Mesothelial cell of epicardium (in vitro differentiated cells): ENCODE measurements at places on chromosomes 2 and 18.
A peak's percentile ranks its signal among the peaks of the same experiment; 100 is the strongest.

DNA sequence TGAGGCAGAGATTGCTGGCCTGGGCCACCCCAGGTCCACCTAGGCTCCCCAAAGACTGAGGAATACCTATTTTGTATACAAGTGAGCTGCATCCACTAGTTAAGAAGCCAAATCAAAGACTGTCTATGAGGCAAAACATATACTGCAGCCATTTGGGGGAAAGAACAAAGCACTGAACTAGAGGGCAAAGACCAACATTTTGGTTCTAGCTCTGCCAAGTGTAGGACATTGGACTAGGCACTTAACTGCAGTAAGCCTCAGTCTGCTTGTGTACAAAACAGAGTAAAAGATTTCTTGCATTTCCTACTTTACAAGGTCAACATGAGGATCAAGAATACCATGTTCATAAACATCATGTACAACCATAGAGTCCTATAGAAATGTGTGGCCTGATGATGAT is 94.8 kb upstream of the CYP1B1 start:
- DNase-seq, result no peak

- DNase-seq, result no peak
Measured at GRCh38 chr2:83112858-83113257, 1346.2 kb downstream of the SUCLG1 start.

DNA sequence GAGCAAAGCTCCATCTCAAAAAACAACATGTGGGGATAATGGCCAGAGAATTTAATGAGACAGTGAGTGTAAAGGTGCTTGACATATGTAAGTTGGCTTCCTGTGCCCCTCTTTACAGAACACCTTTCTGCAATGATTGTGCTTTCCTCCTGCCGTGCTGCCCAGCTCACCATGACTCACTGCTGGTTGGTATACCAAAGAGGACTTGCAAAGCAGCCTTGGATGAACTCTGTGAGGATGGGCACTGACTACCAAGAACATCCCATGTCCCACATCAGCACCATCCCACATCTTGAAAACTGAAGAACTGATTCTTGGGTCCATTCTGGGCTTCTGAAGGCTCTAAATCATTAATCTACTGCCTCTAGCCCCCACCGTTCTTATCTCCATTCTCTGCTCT is 52.2 kb downstream of the NGEF start:
- no peak for DNase-seq

GRCh38 chr18:62490967-62491695 is 31.7 kb upstream of the ZCCHC2 start:
- no peak for DNase-seq

- no peak for DNase-seq
Measured at GRCh38 chr18:36757991-36758390, 70.8 kb downstream of the TPGS2 start.

DNA sequence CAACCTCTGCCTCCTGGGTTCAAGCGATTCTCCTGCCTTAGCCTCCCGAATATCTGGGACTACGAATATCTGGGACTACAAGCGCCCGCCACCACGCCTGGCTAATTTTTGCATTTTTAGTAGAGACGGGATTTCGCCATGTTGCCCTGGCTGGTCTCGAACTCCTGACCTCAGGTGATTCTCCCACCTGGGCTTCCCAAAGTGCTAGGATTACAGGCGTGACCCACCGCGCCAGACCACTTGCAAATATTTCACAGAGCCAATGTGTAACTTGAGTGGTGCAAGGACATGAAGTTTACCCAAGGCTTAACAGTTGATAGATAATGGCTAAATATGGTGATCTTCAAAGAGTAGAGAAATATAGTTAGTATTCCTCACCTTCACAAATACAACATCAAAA is 14.1 kb upstream of the MTIF2 start:
- DNase-seq, result no peak

GRCh38 chr18:44719519-44720060 is 38.9 kb downstream of the SETBP1 start:
- no peak for DNase-seq

GRCh38 chr18:76953156-76953555 is 130.8 kb downstream of the ZNF236 start:
- no peak for DNase-seq

DNA sequence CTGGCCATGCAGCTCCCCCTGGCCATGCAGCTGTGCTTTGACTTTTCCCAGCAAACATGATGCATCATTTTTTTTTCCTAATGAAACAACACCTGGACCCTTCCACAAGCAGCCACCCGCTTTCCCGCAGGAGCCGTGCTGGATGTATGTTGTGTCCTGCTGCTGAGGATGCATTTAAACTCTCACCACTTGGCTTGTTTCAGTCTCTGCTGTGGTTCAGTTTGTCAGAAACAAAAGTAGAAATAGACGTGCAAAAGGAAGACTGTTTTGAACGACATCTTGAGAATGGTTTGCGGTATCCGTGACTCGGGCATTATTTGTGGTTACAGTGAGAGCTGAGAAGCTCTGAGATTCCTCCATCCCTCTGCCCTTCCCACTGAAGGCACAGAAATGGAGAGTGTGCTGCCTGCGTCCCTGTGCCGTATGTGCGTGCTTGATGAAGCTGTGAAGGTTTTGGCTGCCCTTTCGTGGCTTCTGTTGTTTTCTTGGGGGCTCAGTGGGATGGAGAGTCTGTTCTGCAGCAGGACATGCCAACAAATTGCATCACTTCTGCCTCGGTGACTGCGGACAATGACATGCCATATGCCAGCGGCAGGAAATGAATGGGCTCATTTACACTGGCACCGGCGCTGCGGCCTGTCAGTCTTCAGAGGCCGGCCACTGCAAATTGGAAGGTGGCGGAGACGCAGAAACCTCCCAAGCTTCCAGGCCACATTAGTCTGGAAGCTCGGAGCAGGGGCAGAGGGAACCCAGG is 417.7 kb upstream of the SALL3 start:
- DNase-seq, result no peak

GRCh38 chr2:99960790-99961189 is 181.6 kb downstream of the AFF3 start:
- DNase-seq, result no peak

- no peak for DNase-seq
Measured at GRCh38 chr2:179596018-179596417, 265.4 kb downstream of the ZNF385B start.

- DNase-seq, result no peak
Measured at GRCh38 chr2:212013626-212014025, 525.0 kb downstream of the ERBB4 start.

- no peak for DNase-seq
Measured at GRCh38 chr2:155372969-155373368, 674.5 kb downstream of the KCNJ3 start.

DNA sequence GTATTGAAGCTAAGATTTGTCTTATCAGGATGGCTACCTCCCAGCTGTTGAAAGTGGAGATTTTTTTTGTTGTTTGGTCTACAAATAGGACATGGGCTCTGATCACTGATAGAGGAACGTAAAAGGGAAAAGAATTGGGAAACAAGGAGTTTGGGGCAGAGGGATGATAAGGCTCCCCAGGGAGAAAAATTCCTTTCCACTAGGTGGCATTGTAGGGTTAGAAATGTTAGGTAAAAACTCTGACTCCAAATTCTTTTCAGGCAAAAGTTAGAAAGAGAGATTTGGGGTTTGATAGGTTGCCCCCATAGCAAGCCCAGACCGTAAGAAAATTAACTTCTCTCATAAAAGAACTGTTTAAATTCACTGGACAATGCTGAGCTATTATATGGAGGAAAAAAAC is 19.8 kb downstream of the CMPK2 start:
- no peak for DNase-seq

DNA sequence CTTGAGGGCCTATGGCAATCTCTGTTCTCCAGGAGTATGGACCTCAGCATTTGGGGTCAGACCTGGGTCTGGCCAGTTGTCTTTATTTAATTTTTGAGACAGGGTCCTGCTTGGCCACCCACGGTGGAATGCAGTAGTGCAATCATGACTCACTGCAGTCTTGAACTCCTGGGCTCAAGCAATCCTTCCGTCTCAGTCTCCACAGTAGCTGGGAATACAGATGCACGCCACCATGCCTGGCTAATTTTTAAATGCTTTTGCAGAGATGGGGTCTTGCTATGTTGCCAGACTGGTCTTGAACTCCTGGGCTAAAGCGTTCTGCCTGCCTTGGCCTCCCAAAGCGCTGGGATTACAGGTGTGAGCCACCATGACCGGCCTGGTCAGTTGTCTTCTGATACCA is 46.4 kb upstream of the INHBB start:
- DNase-seq, result no peak

- no peak for DNase-seq
Measured at GRCh38 chr2:105794926-105795574, 50.3 kb downstream of the NCK2 start.

- no peak for DNase-seq
Measured at GRCh38 chr2:121994238-121995206, 239.1 kb downstream of the TSN start.

DNA sequence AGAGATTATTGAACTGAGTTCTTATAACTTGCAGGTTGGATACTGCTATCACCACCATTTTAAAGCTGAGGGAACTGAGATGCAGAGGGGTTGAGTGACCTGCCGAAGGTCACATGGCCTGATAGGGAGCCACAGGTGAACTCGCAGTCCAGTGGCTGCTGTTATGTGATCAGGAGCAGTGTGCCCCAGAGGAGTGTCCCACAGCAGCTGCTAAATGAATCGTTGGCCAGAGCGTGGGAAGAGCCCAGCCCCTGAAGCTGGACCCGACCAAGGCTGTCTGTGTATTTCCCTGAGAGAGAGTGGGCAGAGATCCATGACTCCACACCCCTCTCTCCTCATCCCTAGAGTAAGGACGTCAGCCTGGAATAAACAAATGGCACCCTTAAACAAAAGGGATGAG is 26.7 kb upstream of the PRLH start:
- no peak for DNase-seq

GRCh38 chr2:62817995-62818713 is 112.6 kb downstream of the EHBP1 start:
- DNase-seq, result no peak

DNA sequence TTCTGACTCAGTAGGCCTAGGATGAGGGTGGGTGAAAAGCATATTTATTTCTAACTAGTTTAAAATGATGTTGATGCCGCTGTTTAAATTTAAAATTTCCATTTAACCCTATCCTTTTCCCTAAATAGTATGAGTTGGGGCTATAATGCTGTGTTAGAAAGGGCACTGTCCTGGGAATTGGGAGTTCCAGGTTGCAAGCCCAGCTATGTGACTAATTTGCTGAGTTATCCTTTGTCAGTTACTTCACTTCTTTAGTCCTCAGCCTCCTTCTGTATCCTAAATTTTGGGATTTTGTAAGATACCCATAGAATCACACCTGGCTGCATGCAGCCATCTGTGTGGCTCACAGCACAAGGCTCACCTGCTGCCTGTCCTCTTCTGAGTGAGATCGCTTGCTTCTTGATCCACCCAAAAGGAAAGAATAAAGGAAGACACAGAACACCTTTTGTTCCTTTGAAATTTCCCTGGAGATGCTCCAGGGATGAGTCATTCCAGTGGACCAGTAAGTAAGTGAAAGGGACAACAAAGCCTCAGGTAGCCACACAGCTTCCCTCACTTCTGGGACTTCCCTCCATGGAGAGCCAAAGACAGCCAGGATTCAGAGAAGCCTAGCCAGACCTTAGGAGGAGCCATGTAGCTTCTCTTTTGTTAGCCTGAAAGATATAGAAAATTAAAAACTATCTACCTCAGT is 97.2 kb downstream of the DTNA start:
- no peak for DNase-seq

GRCh38 chr18:75554176-75554575 is 126.7 kb upstream of the SMIM21 start:
- DNase-seq, result no peak

DNA sequence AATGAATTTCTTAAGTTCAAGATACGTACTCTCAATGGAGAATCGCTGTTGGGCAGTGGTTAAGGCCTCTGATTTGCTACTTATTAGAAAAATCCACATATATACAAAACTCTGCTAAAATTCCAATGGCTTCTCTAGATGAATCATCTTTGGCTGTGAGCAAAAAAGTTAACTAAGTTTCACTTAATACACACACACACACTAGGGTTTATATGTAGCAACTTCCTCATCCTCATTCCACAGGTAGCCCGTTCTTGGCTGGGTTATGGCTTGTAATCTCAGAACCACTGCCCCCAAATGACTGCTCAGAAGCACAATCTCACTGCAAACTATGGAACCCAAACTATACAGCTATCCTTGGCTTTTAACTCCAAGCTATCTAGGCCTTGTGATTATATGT is 99.7 kb downstream of the SMAD2 start:
- no peak for DNase-seq

GRCh38 chr2:30368258-30368657 is 78.8 kb upstream of the LCLAT1 start:
- DNase-seq, result no peak

GRCh38 chr2:230924092-230924469 is 961 bp downstream of the GPR55 start:
- no peak for DNase-seq

GRCh38 chr2:121398853-121399252 is 113.9 kb upstream of the TFCP2L1 start:
- no peak for DNase-seq

DNA sequence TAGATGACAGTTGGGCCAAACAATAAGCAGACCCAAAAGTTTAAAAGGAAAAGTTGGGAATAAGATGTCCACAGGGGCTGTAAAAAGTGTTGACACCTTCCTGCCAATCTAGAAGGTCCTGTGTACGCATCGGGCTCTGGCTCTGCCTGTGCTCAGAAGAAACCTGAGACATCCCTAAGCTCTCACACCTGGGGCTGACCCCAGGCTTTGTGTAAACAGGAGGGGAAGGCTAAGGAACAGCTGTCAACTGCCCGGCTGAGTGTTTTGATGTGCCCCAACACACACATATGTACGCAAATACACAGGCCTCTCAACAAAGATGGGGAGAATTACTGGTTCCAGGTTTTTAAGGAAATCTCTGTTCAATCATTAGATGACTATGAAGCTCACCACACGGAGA is 59.5 kb downstream of the TMEM131 start:
- DNase-seq, result no peak

DNA sequence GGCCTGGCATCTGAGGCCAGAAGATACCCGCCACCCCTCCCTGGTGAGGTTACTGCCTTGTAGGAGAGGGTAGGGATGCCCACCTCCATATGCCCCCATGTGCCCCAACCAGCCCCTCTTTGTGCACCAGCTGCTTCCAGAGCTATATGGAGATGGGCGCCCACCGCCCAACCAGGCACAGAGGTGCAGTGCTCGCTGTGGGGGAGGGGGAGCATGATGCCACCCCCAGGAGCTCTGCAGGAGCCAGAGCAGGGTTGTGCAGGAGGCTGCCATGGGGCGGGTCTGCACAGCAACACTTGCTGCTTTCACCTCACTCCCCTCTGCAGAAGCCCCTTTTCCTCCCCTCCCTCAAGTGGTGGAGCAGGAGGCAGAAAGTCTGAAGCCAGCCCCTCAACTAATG is 174.6 kb downstream of the SMAD7 start:
- no peak for DNase-seq

GRCh38 chr2:144156736-144157640 is 362.9 kb downstream of the ZEB2 start:
- no peak for DNase-seq

DNA sequence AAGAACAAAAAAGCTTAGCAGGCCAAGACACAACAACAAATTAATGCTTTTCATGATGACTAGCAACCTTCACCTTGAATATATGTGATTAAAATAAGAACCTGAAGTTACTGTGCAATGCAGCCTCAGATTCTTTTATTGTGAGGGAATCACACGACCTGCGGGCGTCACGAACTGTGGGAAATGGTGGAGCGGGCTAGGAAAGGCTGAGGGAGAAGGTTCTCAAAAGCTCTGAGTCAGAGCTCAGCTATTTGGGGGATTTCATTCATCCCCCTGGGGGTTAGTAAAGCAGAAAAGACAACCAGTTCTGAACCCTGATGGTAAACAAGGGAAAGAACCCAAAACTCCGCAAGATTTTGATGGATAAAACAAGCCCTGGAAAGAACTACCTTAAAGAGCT is 89.3 kb upstream of the NCKAP5 start:
- no peak for DNase-seq

GRCh38 chr2:240623531-240624010 is 1.7 kb upstream of the GPR35 start:
- DNase-seq, result peak; percentile 15
